H9 (cell line): ENCODE measurements at places on chromosomes 6 and 20. TPM values are rescaled to one million over a fixed set of nuclear protein-coding genes. Genes with fewer than 3 reads are reported as not detected.
A peak's percentile ranks its signal among the peaks of the same experiment; 100 is the strongest.

The PGC gene
- total RNA-seq: not detected in 2 replicates

DNA sequence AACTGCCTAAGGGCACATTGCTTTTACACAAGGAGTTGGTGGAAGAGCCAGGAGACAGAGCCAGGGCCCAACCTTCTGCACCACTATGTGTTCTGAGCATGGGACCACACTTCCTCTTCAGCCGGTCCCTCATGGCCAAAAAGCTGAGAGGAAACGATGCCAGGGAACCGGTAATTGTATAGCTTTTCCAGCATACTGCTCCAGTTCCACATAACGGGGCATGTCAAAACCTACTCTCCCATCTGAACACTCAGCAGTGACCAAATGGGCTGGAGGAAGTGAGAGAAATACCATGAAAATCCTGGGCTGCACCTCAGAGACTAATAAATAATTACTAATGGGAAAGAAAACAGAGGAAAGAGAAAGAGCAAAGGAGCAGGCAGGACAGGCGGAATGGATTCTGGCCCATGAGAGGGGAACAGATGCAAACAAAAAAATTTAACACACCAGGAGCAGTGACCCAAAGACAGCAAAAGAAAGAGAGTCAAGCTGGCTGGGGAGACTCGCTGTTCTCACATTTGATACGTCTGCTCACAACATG is 52.0 kb upstream of the BMP2 start:
- no peak for DNase-seq
- no peaks in the 10 kb centered on the region for H3K4me1 ChIP-seq
- H3K4me3 ChIP-seq: no peak overlapping the region
- no peaks in the 10 kb centered on the region; the same call in 1 of the 3 replicates for H3K36me3 ChIP-seq
- H3K27ac ChIP-seq: no peak overlapping the region

GRCh38 chr6:33607784-33608161 is 13.3 kb upstream of the ITPR3 start:
- H3K27ac ChIP-seq: no peak overlapping the region
- H3K27me3 ChIP-seq: no peaks in the 10 kb centered on the region
- no peak for DNase-seq
- no peak overlapping the region for H3K4me3 ChIP-seq

GRCh38 chr6:41505122-41506049 is 40.8 kb upstream of the FOXP4 start:
- no peak for DNase-seq
- H3K4me3 ChIP-seq: peak overlapping the region; percentile 9
- H3K36me3 ChIP-seq: no peaks in the 10 kb centered on the region
- H3K27me3 ChIP-seq: peaks cover 47% of the 10 kb centered on the region
